ENCODE measurements at places on chromosomes 16 and 17.

- DNase-seq = no peak
Observed at GRCh38 chr17:6818938-6819337, 12.6 kb downstream of the TEKT1 start.

GRCh38 chr16:23539984-23540816 lies 16.9 kb downstream of the EARS2 start:
- peak; percentile 10 for DNase-seq

DNA sequence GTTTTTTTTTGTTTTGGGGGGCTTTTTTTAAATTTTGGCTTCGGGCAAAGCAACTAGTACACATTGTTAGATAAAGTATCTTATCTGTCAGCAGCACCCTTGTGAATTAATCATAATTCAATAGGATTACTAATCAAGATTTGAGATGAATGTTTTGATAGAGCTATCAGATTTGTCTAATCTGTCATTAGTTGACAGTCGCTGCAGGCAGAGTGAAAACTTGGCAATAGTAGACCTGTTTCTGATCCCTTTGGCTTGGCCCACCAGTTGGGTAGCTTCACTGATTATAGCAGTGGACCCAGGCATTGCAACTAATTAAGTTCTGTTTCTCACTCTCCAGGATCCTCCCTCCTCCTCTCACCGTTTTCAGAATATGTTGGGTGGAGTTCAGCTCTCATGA lies 258.6 kb downstream of the IRX3 start:
- no peak for DNase-seq

DNA sequence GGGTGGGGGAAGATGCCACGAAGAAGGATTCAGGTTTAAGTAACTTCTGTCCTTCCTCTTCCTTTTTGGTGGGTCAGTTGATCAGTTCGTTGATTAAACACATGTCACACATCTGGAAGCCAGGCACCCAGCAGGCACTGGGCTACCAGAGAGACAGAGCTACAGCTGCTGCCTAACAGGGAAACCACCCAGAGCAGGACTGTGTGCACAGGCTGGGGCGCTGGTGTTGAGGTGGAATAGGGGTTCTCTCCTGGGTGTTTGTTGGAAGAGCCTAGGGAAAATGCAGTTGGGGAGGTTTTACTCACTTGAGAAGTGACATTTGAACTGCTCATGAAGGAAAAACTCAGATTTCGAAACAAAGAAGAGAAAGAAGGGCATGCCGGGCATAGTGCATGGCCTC lies 152.4 kb downstream of the IRX5 start:
- no peak for DNase-seq

DNA sequence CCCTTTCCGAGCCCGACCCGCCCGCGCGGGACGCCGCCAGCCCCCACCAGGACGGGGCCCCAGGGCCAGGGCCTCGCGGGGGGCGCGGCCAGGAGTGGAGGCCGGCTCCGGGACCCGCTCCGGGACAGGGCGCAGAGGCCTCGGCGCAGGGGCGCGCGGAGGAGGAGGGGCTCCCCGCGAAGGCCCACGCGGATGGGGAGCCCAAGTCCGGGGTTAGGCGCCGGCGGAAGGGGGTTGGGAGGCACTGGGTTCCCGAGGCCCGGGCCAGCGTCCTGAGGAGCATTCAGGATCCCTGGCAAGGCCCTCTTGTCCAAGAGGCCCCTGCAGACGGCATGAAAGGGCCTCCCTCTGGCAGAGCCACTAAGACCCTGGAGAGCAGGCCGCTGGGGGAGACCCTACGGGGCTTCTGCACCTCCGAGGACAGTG lies 57.8 kb upstream of the CIBAR2 start:
- DNase-seq = no peak

DNA sequence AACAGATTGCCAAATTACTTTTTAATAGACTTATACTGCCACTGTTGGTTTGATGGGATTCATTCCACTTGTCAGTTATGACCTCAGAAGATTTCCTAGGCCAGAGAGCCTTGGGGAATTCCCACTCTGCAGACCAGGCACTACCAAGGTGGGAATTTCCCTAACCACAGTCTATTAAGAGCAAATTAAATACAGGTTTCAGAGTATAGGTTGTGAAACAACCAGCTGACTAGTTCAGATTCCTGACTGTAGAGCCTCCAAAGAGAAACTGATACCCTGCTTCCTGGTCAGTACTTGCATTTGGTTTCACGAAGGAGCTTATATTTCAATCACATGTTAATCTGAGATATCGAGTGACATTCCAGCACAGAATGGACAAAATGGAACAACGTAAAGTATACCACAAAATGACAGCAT lies 186.5 kb downstream of the STX8 start:
- no peak for DNase-seq

- DNase-seq = no peak
Observed at GRCh38 chr16:181565-182021, 1.3 kb downstream of the HBQ1 start.

- DNase-seq = no peak
Observed at GRCh38 chr17:44384281-44384822, 5.1 kb downstream of the ITGA2B start.

- DNase-seq = peak; percentile 37
Observed at GRCh38 chr17:78723001-78723796, 58.9 kb downstream of the CYTH1 start.
